ENCODE measurements at places on chromosomes 1 and 21.

GRCh38 chr1:41363591-41364320, 2.5 kb downstream of the FOXO6 start:
- no peaks in the 10 kb centered on the region for H3K27me3 ChIP-seq
- no peak overlapping the region for H3K4me3 ChIP-seq
- DNase-seq = no peak
- no peaks in the 10 kb centered on the region for H3K36me3 ChIP-seq
- no peak overlapping the region for H3K27ac ChIP-seq
- peaks cover 45% of the 10 kb centered on the region for H3K4me1 ChIP-seq

DNA sequence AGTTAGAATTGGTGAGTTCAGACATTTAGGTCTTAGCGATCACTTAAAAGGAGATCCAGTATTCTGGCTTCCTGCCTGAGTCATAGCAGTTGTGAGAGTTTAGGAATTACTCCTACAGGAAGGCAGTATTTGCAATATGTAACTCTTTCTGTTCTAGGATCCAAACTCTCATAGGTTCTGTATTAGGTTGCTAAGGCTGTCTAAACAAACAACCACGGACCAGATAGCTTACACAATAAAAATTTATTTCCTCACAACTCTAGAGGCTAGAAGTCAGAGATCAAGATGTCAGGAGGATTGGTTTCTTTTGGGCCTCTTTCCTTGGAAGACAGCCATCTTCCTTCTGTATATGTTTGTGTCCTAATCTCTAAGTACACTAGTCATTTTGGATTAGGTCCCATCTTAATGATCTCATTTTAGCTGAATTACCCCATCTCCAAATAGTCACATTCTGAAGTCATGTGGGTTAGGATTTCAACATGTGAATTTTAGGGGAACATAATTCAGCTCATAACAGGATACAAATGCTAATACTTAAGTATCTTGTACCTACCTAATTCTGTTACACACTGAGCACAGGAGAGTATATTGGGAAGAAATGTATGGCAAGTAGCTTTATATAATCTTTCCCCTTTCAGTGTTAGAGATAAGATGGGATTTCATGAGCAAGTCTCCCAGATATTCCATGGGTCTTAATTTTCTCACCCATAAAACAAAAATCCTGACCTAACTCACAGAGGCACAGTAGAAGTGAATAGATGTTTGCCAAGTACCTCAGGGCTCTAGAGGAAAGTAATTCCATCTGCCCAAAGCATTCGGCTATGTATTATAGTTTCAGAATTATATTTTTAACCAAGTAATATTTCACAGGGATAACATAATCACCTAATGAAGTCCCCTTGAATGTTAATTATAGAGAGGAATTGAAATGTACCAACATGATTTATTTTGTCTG, 144.4 kb downstream of the PTBP2 start:
- no peak overlapping the region for H3K4me3 ChIP-seq
- no peak for DNase-seq
- H3K36me3 ChIP-seq = no peaks in the 10 kb centered on the region
- no peaks in the 10 kb centered on the region for H3K27me3 ChIP-seq

DNA sequence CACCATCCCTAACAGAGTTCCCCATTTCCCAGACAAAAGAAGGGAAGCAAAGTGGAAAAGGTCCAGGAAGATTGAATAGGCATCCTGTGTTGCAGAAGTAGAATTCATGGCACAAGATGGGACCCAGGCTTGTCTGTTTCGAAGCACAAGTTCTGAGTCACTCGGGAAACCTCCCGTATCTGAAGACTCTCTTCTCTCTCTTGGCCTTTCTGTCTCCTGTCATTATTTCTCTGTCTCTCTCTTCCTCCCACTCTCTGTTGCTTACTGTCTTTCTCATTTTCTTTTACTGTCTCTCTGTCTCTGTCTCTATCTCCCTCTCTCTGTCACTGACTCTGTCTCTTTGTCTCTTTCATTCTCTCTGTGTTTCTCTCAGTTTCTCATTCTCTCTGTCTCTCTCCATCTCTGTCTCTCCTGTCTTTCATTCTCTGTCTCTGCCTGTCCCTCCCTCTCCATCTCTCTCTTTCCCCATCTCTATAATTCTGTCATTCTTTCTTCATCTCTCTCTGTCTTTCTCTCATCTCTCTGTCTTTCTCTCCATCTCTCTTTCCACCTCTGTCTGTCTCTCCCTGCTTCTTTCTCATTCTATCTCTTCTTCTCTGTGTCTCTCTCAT, 23.7 kb downstream of the RNF187 start:
- H3K4me1 ChIP-seq = no peaks in the 10 kb centered on the region
- no peak overlapping the region for H3K4me3 ChIP-seq
- H3K27me3 ChIP-seq = peaks cover 50% of the 10 kb centered on the region
- H3K27ac ChIP-seq = no peak overlapping the region

DNA sequence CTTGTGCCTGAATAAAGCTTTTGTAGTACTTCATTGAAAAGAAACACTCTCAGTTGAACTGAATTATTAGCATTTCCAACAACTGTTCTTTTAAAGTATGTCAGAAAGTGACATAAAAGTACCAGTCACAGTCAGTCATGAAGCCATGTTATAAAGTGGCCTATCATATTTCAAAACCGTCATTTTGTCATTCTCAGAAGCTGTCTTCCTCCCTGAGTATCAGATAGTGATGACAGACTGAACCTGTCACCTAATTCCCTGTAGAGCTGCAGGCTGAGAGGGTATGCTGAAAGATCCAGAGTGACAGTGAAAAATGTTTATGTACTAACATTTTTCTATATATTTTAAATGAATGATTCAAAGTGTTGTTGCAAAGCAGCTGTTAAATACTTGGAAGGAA, 1121.7 kb upstream of the PRMT6 start:
- H3K27ac ChIP-seq = no peak overlapping the region
- DNase-seq = no peak
- no peaks in the 10 kb centered on the region for H3K36me3 ChIP-seq
- H3K4me3 ChIP-seq = no peak overlapping the region

GRCh38 chr1:219149953-219150352, 23.7 kb upstream of the LYPLAL1 start:
- no peaks in the 10 kb centered on the region for H3K27me3 ChIP-seq
- no peak overlapping the region for H3K27ac ChIP-seq
- no peak overlapping the region for H3K4me3 ChIP-seq
- DNase-seq = no peak
- H3K36me3 ChIP-seq = no peaks in the 10 kb centered on the region
- H3K4me1 ChIP-seq = peaks cover 7% of the 10 kb centered on the region

DNA sequence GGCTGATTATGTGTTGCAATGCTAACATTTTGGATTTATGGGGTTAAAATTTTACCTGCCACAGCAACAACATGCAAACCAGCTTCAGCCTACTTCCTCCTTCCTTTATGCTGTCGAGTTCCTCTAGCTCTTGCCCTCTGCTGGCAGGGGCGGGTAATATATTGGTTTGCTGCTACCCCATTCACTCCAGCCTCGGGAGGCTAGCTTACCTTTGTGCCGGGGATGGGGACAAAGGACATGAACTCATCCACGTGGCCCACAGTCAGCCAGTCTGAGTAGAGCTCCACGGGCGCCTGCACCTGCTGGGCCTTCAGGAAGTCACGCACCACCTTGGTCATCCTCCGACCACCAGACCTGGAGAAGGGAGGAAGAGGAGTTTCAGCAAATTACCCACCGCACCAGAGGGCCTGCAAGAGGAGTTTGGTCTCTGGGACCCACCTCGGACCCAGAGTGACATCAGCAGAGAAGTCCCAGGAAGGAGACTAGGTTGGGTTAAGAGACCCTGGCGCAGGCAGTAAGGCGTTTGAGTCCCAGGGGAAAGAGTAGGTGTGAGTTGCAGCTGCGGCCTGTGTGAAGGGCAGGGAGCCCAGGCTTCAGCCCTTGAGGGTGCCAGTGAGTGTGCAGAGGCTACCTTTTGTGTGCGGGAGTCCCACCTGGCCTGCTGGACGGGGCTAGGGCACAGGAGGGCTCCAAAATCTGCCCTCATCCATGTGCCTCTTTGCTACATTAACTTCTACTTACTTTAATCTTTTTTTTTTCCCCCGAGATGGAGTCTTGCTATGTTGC, 21.8 kb upstream of the SDHB start:
- DNase-seq = peak; percentile 51
- no peak overlapping the region for H3K4me3 ChIP-seq
- no peak overlapping the region for H3K27ac ChIP-seq
- H3K36me3 ChIP-seq = peaks cover 1% of the 10 kb centered on the region
- H3K4me1 ChIP-seq = no peaks in the 10 kb centered on the region

- peaks cover 5% of the 10 kb centered on the region for H3K36me3 ChIP-seq
- H3K27me3 ChIP-seq = peaks cover 4% of the 10 kb centered on the region
- H3K4me3 ChIP-seq = no peak overlapping the region
- no peak for DNase-seq
Observed at GRCh38 chr1:181160322-181160721, 71.8 kb downstream of the IER5 start.

GRCh38 chr1:43034778-43035177, 76.1 kb upstream of the SLC2A1 start:
- DNase-seq = no peak
- no peak overlapping the region for H3K27ac ChIP-seq

- no peak overlapping the region for H3K4me3 ChIP-seq
- H3K27me3 ChIP-seq = no peaks in the 10 kb centered on the region
- H3K36me3 ChIP-seq = no peaks in the 10 kb centered on the region
- H3K4me1 ChIP-seq = no peaks in the 10 kb centered on the region
- H3K27ac ChIP-seq = no peak overlapping the region
Observed at GRCh38 chr1:4681026-4681425, 26.6 kb downstream of the AJAP1 start.
